ENCODE measurements at places on chromosomes 2 and 18. TPM values are rescaled to one million over a fixed set of nuclear protein-coding genes. Genes with fewer than 3 reads are reported as not detected.

Gene NAT8
- polyA plus RNA-seq: not detected

Gene CYBRD1
- 5.1 TPM for polyA plus RNA-seq

Gene ARHGAP25
- polyA plus RNA-seq: 1.6 TPM

Gene ALLC
- 0.78 TPM for polyA plus RNA-seq

Gene DOCK10
- 3.3 TPM for polyA plus RNA-seq

Gene ABHD1
- not detected for polyA plus RNA-seq

Gene RGPD3
- polyA plus RNA-seq: not detected

Gene TCF23
- polyA plus RNA-seq: not detected

Gene MROH2A
- not detected for polyA plus RNA-seq

Gene GMCL1
- polyA plus RNA-seq: 8.7 TPM

Gene OBSL1
- 14.0 TPM for polyA plus RNA-seq

Gene AFF3
- 6.4 TPM for polyA plus RNA-seq

Gene HADHB
- 74.3 TPM for polyA plus RNA-seq

Gene LYPD6B
- not detected for polyA plus RNA-seq

Gene UCN
- polyA plus RNA-seq: 0.43 TPM

Gene GORASP2
- polyA plus RNA-seq: 27.5 TPM

Gene THSD7B
- not detected for polyA plus RNA-seq

Gene CIB4
- polyA plus RNA-seq: not detected

Gene ACVR1C
- polyA plus RNA-seq: 2.6 TPM

Gene RAB27B
- 6.7 TPM for polyA plus RNA-seq

Gene CCDC85A
- polyA plus RNA-seq: 0.19 TPM

Gene CLHC1
- 3.0 TPM for polyA plus RNA-seq

Gene DES
- not detected for polyA plus RNA-seq

Gene BOLL
- 1.8 TPM for polyA plus RNA-seq

Gene SULT1C2
- polyA plus RNA-seq: not detected

Gene CAPN13
- not detected for polyA plus RNA-seq

Gene SCTR
- not detected for polyA plus RNA-seq

Gene RUFY4
- not detected for polyA plus RNA-seq

Gene CYP26B1
- polyA plus RNA-seq: 1.1 TPM

Gene NEU2
- not detected for polyA plus RNA-seq

Gene TUBA4B
- polyA plus RNA-seq: not detected

Gene NEB
- 2.4 TPM for polyA plus RNA-seq

Gene RIT2
- 15.9 TPM for polyA plus RNA-seq

Gene ANTXR1
- polyA plus RNA-seq: 5.7 TPM

Gene L3MBTL4
- not detected for polyA plus RNA-seq

Gene SPDYA
- 2.3 TPM for polyA plus RNA-seq

Gene C2orf49
- polyA plus RNA-seq: 43.4 TPM

Gene ATP8B1
- polyA plus RNA-seq: not detected

Gene SRD5A2
- polyA plus RNA-seq: not detected

Gene RGPD8
- 0.31 TPM for polyA plus RNA-seq
